ENCODE measurements at places on chromosomes 2 and 18. TPM values are rescaled to one million over a fixed set of nuclear protein-coding genes. Genes with fewer than 3 reads are reported as not detected.

The RNF149 gene
- 116 TPM for total RNA-seq

The HJURP gene
- 126 TPM for total RNA-seq

DNA sequence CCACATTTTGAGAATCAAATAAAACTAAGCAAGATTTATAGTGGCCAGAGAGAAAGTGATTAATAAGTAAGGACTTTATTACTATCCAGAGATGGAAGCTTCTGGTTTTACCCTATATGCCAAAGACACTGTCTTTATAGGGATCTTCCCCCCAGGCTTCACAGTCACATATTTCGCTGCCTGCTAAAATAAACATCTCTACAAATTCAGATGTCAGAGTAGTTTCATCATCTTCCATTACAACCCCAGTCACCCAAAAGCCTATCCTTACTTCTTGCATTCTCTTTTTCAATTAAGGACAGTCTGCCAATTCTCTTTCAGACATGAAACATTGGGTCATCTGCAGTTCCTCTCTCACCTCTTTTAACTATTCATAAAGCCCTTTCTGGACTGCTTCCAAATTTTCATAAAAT, 28.3 kb downstream of the CREB1 start:
- no peak overlapping the region for H3K27ac ChIP-seq
- H3K4me3 ChIP-seq: no peak overlapping the region
- H3K4me1 ChIP-seq: peaks cover 6% of the 10 kb centered on the region
- H3K27me3 ChIP-seq: no peaks in the 10 kb centered on the region

The GULP1 gene
- not detected for total RNA-seq

DNA sequence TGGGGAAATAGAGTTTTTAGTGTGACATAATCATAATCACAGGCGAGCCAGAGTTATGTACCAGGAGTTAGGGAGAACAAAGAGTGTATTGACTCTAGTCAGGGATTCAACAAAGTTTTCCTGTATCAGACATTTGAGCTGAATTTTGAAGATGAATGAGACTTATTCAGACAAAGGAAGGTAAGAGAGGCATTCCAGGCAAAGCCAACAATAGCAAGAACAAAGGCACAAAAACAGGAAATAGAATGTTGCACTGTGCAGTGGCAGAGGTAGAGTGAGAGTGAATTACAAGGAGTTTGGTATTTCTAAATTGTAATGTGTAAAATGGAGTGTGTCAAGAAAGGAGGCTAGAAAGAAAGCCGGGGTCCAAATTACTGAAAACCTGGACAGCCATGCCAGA, 156.2 kb downstream of the CCDC148 start:
- H3K4me1 ChIP-seq: no peaks in the 10 kb centered on the region
- no peaks in the 10 kb centered on the region for H3K36me3 ChIP-seq
- DNase-seq: no peak
- no peak overlapping the region for H3K27ac ChIP-seq
- no peak overlapping the region for H3K4me3 ChIP-seq
- H3K27me3 ChIP-seq: no peaks in the 10 kb centered on the region

The MYO5B gene
- total RNA-seq: not detected

- no peak overlapping the region for H3K4me3 ChIP-seq
- no peaks in the 10 kb centered on the region for H3K36me3 ChIP-seq
- H3K4me1 ChIP-seq: no peaks in the 10 kb centered on the region
- H3K27me3 ChIP-seq: peaks cover 4% of the 10 kb centered on the region
- no peak for DNase-seq
Observed at GRCh38 chr2:53576166-53576565, 191.4 kb upstream of the CHAC2 start.

- H3K27me3 ChIP-seq: no peaks in the 10 kb centered on the region
- no peak overlapping the region for H3K27ac ChIP-seq
- no peaks in the 10 kb centered on the region for H3K4me1 ChIP-seq
- peaks cover 2% of the 10 kb centered on the region for H3K36me3 ChIP-seq
- DNase-seq: no peak
Observed at GRCh38 chr2:174083843-174084458, 118.8 kb upstream of the SP3 start.

DNA sequence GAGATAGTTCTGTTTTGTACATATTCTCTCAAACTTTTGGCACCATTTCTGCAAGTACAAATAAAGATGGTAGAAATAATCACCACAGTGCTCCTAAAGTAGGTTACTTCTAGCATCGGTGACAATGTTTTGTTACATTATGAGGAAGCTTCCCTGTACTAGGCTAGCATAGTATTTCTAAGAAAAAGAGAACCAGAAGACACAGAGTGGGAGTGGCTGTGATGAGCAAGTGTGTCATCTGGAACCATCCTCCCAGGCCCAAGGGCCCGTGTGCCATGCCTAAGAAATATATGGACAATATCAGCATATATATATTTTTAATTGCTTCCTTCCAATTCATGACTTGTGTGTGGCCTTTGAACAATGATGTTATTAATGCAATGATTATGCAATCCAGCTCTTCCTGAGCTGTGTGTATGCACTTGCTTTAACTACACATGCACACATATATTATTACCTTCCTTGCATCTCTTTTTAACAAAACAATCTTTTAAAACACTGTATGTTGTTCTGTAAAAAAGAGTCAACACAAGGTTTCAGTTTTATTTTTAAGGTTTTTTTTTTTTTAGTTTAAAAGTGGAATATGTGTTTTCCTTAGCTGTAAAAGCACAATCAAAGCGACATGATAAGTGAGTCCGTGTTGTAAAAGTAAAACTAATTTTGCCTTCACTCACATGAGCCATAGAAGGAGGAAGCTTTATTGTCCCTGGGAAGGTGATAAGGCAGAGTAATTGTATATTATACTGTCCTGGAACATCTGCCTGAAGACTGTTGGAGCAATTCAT, 303.9 kb downstream of the ZNF407 start:
- H3K36me3 ChIP-seq: no peaks in the 10 kb centered on the region
- peaks cover 26% of the 10 kb centered on the region for H3K4me1 ChIP-seq
- no peak for DNase-seq

- H3K36me3 ChIP-seq: peaks cover 26% of the 10 kb centered on the region
- no peak for DNase-seq
- H3K27ac ChIP-seq: no peak overlapping the region
- H3K4me1 ChIP-seq: peaks cover 28% of the 10 kb centered on the region
Observed at GRCh38 chr2:161386228-161386824, 29.8 kb upstream of the TBR1 start.

DNA sequence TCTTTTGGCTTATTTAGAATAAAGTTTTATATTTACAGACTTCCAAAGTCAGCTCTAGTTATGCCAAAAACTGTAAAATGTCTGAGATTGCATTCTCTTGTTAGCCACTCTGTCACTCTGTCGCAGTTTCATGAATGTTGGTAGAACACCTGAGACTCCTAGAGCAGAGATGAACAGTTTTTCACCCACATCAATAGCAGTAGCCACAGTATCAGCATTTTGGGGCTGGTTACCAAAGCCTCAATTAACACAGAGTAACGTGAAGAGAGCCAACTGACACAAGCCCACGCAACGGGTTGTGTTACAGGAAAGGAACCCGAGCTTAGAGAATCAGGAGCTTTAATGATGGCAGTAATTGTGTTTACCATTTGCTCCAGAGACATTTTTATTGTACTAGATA, 443.0 kb upstream of the SLC39A10 start:
- DNase-seq: no peak
- H3K27me3 ChIP-seq: peaks cover 3% of the 10 kb centered on the region
- no peak overlapping the region for H3K4me3 ChIP-seq
- no peaks in the 10 kb centered on the region for H3K36me3 ChIP-seq

DNA sequence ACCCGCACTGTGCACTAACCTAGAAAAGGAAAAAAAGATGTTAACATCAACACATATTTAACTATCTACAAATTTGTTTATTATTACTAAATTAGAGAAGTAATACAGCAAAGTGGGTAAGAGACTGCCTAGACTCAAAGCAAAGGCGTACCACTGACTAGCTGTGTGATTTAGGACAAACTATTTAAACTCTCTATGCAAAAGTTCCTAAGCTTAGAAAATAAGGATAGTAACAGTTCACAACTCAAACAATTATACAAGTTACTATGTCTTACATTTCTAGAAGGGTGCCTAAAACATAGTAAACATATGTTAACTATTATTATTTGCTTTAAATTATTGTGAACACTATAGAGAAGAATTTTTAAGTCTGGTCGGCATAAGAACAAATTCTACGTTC, 119.4 kb downstream of the RTTN start:
- no peaks in the 10 kb centered on the region for H3K27me3 ChIP-seq
- no peak overlapping the region for H3K4me3 ChIP-seq
- no peak for DNase-seq
- H3K27ac ChIP-seq: no peak overlapping the region
- H3K4me1 ChIP-seq: no peaks in the 10 kb centered on the region
- peaks cover 11% of the 10 kb centered on the region for H3K36me3 ChIP-seq

- H3K27me3 ChIP-seq: peaks cover 15% of the 10 kb centered on the region
- no peak overlapping the region for H3K4me3 ChIP-seq
- H3K4me1 ChIP-seq: no peaks in the 10 kb centered on the region
- H3K27ac ChIP-seq: no peak overlapping the region
- no peaks in the 10 kb centered on the region for H3K36me3 ChIP-seq
- no peak for DNase-seq
Observed at GRCh38 chr18:32274307-32274706, 84.5 kb downstream of the MEP1B start.

GRCh38 chr2:159193791-159194190, 92.7 kb downstream of the WDSUB1 start:
- H3K4me1 ChIP-seq: no peaks in the 10 kb centered on the region
- no peak overlapping the region for H3K4me3 ChIP-seq
- no peaks in the 10 kb centered on the region for H3K36me3 ChIP-seq
- DNase-seq: no peak

The MAP3K20 gene
- 15.2 TPM for total RNA-seq

DNA sequence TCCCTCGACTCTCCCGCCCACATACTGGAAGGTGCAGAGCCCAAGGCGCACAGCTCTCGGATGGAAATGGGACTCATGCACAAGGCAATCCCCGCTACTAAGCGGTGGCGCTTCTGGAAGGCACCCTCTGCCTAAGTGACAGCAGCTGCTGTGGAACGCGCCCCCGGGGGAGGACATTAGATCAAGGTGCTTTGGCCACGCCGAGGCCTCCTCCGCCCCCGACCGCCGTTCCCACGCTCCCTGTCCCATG, 202 bp downstream of the MCEE start:
- no peak overlapping the region for H3K4me3 ChIP-seq
- peaks cover 12% of the 10 kb centered on the region for H3K36me3 ChIP-seq
- no peaks in the 10 kb centered on the region for H3K27me3 ChIP-seq
- DNase-seq: no peak
- no peak overlapping the region for H3K27ac ChIP-seq

DNA sequence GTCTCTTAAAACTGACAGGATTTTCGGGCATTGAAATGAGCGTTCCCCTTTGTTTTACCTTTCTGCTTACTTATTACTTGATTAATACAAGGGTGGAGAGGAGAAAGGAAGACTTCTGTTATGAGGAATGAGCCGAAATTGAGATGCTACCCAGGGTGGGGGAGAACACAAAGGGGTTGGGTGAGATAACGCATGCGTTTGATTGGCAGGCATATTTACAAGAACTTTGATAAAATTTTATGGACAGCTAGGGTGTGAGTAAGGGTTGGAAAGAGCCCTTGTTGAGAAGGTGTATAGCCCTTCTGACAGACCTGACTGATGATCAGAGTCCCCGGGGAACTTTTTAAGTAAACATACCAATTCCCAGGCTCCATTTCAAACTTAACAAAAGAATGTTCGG, 1.8 kb downstream of the RNF138 start:
- peak overlapping the region; percentile 87 for H3K27ac ChIP-seq
- H3K4me1 ChIP-seq: peaks cover 47% of the 10 kb centered on the region
- no peaks in the 10 kb centered on the region for H3K27me3 ChIP-seq
- no peak for DNase-seq

DNA sequence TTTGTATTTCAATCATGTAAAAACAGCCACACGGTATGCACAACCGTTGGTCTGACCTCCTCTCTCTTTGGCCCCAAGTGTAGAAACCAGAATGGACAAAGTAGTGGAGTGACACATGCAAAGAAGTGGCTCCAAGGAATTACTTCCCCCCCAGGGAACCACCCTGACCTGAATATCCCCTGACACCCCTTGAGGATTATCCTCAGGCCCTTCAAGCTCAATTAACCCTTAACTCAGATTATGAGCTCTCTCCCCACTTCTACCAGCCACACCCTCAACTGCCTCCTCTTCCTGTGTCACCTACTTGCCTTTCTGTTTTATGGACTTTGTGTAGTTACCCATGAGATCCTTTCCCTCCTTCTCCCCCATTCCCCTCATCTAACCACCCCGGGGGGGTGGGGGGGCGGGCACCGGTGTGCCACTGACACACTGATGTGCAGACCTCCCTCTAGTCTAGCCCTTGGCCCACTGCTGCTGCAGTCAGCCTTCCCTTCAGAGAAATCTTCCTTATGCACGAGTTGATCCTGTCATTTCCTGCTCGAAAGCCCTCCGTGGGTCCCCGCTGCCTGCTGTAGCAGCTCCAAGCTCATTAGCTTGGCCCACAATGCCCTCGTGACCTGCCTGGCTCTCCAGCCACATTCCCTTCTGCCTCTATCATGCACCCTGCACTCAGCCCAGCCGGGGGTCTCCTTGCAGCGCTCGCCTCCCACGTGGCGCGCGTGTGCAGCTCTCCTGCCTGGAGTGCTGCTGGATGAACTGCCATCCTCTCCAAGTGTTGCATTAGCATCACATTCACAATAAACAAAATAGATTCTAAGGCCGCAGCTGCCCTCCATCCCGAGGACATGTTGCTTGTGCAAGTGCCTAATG, 40.1 kb upstream of the TMEM177 start:
- H3K27me3 ChIP-seq: peaks cover 8% of the 10 kb centered on the region
- DNase-seq: no peak
- no peak overlapping the region for H3K27ac ChIP-seq
- peaks cover 1% of the 10 kb centered on the region for H3K4me1 ChIP-seq

- H3K27me3 ChIP-seq: peaks cover 1% of the 10 kb centered on the region
- no peaks in the 10 kb centered on the region for H3K36me3 ChIP-seq
- DNase-seq: no peak
- H3K27ac ChIP-seq: no peak overlapping the region
Observed at GRCh38 chr2:237575869-237576862, 9.8 kb downstream of the PRLH start.

The GATA6 gene
- not detected for total RNA-seq
